ENCODE measurements at places on chromosomes 7 and 10.

- DNase-seq: no peak
Observed at GRCh38 chr7:96921771-96922170, 83.6 kb upstream of the DLX6 start.

DNA sequence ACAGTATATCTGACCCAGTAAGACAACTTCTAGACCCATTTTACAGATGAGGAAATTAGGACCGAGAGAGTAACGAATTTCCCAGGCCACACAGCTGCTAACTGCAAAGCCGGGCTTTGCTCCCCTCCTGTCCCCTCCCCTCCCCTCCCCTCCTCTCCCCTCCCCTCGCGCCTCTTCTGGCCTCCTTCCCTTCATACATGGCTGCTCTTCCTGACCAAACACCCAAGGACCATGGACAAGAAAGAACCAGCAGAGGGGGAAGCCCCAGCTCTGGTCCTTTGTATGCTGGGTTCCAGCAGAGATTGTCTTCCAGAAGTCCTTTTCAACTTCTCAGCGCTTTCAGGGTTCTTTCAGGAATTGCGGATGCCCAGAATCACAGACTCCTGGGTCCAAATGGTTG, 3.6 kb upstream of the TMEM72 start:
- no peak for DNase-seq

DNA sequence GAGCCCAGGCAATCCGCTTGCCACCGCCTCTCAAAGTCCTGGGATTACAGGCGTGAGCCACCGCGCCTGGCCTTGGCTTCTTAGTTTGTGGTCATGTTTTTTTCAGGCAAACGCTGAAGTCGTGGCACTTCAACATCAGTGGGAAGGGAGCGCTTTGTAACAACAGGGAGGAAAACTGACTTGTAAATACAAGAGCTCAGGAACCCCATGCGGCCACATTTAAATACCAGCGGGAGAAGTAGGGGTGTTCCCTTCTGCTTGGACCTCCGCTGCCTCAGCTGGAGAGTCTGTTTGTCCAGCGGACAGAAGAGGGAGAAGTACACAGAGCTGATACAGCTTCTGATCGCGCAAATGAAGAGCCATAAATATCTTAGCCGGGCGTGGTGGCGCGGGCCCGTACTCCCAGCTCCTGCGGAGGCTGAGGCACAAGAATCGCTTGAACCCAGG, 108.7 kb upstream of the KMT2C start:
- DNase-seq: no peak

- DNase-seq: no peak
Observed at GRCh38 chr7:33722383-33723101, 182.8 kb upstream of the BMPER start.

- DNase-seq: no peak
Observed at GRCh38 chr10:26156019-26156418, 60.6 kb upstream of the GAD2 start.

GRCh38 chr7:18038382-18038781, 10.7 kb upstream of the PRPS1L1 start:
- no peak for DNase-seq

- no peak for DNase-seq
Observed at GRCh38 chr7:37549076-37549931, 100.6 kb upstream of the ELMO1 start.
